ENCODE measurements at places on chromosomes 6 and 20.
A peak's percentile ranks its signal among the peaks of the same experiment; 100 is the strongest.

DNA sequence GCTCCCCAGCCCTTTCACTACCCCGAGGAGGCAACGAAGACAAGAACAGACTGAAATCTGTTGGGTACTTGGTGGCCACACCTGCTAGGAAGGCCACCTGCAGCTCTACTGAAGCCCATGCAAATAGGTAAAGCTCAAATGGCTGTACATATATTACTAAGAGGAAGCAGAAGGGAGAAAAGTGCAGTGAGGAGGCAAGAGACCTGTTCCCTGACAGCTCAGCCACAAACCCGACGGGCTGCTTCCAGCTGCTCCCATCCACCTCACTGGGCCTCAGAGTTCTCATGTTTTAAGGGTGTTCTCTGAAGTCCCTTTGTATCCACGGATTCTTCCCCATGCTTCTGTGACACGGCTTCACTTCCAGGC lies 24.6 kb downstream of the TRAM2 start:
- DNase-seq, result no peak

DNA sequence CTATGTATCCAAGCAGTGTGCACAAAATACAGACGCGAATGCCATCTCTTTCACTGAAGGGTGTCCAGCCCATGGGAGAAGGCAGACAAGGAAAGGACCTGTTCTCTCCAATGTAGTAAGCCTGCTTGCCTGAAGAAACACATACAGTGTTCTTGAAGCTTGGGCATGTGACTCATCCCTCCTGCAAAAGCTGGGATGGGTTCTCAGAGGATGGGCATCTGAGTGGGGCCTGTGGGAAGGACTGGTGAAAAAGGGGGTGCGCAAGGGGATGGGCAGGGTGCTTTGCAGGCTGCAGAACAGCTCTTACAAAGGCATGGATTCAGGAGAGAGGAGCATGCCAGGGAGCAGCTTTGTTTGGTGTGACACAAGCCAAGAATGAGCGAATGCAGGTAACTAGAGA lies 128.1 kb downstream of the FYN start:
- no peak for DNase-seq

GRCh38 chr20:3193806-3194616 lies 10.5 kb downstream of the DDRGK1 start:
- DNase-seq, result peak; percentile 18

DNA sequence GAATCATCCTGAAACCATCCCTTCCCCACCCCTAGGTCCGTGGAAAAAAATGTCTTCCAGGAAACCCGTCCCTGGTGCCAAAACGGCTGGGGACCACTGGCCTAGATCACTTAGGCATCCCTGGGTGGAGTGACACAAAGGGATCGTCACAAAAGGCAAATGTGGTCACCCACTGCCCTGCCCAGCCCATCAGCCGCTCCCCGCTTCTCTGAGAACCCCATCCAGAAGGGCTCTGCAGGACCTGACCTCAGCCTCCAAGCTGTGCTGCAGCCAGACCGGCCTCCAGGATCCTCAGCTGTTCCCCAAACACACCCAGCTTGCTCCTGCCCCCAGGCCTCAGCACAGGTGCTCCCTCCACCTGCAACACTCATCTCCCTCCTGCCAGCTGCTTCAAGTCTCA lies 61.6 kb downstream of the PREX1 start:
- no peak for DNase-seq

- no peak for DNase-seq
These were observed 3.1 kb downstream of the COL12A1 start for GRCh38 chr6:75202676-75203131.

DNA sequence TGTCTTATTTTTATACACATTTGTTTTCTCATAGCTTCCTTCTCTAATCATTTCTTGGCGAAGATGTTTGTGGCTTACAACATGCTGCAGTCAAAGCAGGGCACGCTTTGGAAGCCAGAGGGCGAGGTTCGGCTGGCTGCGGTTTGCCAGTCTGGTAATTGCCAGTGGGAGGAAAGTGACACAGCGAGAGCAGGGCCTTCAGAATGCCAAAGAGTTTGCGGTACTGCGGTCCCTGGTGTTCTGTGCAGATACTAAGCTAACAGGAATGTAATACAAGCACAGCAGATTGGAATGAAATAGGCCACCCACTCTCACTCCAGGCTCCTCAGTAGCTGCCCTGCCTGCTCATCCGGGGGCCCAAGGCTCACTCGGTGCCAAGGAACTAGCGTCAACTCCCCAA lies 58.7 kb upstream of the TGM3 start:
- DNase-seq, result no peak

GRCh38 chr20:41654884-41655283 lies 36.7 kb upstream of the CHD6 start:
- no peak for DNase-seq

- peak; percentile 48 for DNase-seq
These were observed 7.9 kb upstream of the ARMC12 start for GRCh38 chr6:35728683-35729678.

GRCh38 chr6:152186840-152187239 lies 379.4 kb downstream of the ESR1 start:
- no peak for DNase-seq

- no peak for DNase-seq
These were observed 82.8 kb downstream of the MLIP start for GRCh38 chr6:54194067-54194466.

Data from D341Med (cell line).